ENCODE measurements at places on chromosomes 12 and 14.

- no peak for DNase-seq
These were observed 38.5 kb downstream of the PTGER2 start for GRCh38 chr14:52352569-52352968.

- DNase-seq: no peak
These were observed 129.5 kb downstream of the ETV6 start for GRCh38 chr12:11778713-11779685.

GRCh38 chr12:5808981-5809380 is 136.1 kb downstream of the ANO2 start:
- no peak for DNase-seq

DNA sequence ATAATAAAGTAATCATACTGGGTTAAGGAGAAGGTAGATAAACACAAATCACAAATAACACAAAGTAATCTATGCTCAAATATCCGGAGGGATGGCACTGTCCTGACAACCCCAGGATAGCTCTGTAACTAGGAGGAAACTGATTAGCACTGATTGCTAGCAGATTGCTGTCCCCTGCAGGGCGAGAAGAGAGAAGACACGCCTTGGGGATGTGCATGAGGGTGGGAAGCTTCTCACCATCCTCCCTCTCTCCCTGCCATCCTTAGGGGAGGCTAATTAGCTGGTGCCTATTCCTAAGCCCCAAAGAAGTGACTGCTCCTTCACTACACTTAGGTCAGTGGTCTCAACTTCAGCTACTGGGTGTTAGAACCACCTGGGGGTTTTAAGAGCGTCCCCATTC is 27.0 kb upstream of the TMEM260 start:
- DNase-seq: no peak

GRCh38 chr12:47570151-47570550 is 135.7 kb downstream of the RPAP3 start:
- DNase-seq: no peak

DNA sequence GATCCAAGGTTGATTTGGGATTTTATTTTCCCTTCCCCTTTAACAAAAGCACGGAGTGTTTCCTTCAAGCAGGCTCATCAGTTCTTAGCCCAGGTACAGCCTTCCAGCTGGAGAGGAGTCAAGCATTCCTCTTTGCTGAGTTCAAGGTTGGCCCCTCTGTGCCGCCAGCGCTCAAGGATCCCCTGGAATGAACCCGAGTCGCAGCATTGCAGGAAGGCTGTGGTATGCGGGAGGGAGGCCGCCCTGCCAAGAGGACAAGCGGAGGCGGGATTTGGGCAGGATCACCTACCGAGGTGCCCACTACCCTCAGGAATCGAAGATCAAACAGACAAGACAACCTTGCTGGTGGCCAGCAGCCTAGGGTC is 53.9 kb upstream of the NCOR2 start:
- no peak for DNase-seq

DNA sequence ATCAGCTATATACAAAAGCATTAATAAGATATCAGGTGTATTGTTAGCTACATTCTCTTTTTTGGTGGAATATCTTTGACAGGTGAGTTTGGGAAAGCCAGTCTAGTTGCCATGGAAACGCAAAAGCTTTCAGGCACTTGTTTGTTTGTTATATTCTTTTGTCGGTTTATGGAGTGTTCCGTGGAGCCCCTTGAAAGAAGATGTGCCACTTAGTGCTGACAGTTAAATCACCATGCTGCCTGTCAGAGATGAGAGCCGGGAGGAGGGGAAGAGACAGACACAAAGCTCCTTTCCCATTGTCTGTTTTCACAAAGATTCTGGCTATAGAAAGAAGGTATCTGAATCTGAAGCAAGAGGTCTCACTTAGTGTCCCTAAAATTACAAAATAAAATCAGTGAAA is 170.8 kb downstream of the SNAPC1 start:
- no peak for DNase-seq
